Activated CD4-positive, alpha-beta T cell treated with anti-CD3 and anti-CD28 coated beads, Interleukin-2, amount 10 ng/mL, durations not matched to agents 24 days and 14 days (primary cell): ENCODE measurements at places on chromosomes 5 and 9. TPM values are rescaled to one million over a fixed set of nuclear protein-coding genes. Genes with fewer than 3 reads are reported as not detected.

The GPRIN1 gene
- total RNA-seq = 3.7 TPM in 2 replicates

The SGCD gene
- total RNA-seq = not detected in 2 replicates

The TXNDC8 gene
- total RNA-seq = not detected in 2 replicates

The FAM169A gene
- 1.8 and 2.6 TPM in 2 replicates for total RNA-seq

The UNC13B gene
- 0.47 and 0.51 TPM in 2 replicates for total RNA-seq

The LRSAM1 gene
- total RNA-seq = 24.6 and 26.4 TPM in 2 replicates

The HAVCR2 gene
- 70.0 and 73.1 TPM in 2 replicates for total RNA-seq

The SPAG8 gene
- 0.21 and 0.52 TPM in 2 replicates for total RNA-seq

The CKS2 gene
- 167 and 176 TPM in 2 replicates for total RNA-seq

The DNM1 gene
- total RNA-seq = 0.95 and 1.5 TPM in 2 replicates

The C5orf52 gene
- total RNA-seq = 0.42 TPM in 1 of 2 replicates, not detected in the other

The PHF19 gene
- total RNA-seq = 132 and 144 TPM in 2 replicates

The INSYN2B gene
- total RNA-seq = not detected in 2 replicates

The COL15A1 gene
- total RNA-seq = 0.05 and 0.12 TPM in 2 replicates

The CDC20B gene
- total RNA-seq = not detected in 2 replicates

The SLC6A19 gene
- total RNA-seq = not detected in 2 replicates

The SLC36A3 gene
- total RNA-seq = not detected in 2 replicates

The TICAM2 gene
- total RNA-seq = 0.86 and 1.0 TPM in 2 replicates

The SLC27A6 gene
- total RNA-seq = not detected in 2 replicates

The SLC45A2 gene
- not detected in 2 replicates for total RNA-seq

The LCN9 gene
- not detected in 2 replicates for total RNA-seq

The SURF6 gene
- 27.4 and 28.8 TPM in 2 replicates for total RNA-seq
